ENCODE measurements at places on chromosomes 4 and X. TPM values are rescaled to one million over a fixed set of nuclear protein-coding genes. Genes with fewer than 3 reads are reported as not detected.

DNA sequence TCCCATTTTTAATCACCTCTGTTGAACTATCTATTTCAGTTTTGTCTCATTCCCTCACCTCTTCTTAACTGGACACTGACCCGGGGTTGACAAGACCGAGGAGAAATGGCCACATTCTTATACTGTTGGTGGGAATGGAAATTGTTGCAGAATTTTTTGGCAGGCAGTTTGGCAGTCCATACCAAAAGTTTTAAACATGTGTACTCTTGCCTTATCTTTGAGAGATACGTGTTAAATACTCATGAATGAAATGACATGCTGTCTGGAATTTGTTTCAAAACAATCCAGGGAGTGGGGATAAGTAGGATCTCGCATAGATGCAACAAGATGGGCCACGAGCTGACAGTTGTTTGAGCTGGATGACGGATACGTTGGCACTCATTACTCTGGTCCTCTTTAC is 12.1 kb downstream of the FGFBP1 start:
- no peak for DNase-seq

- peak; percentile 11 for DNase-seq
Observed at GRCh38 chr4:70619288-70619687, 9.3 kb upstream of the ENAM start.

SLC16A2 gene
- 0.78 TPM for total RNA-seq

NEIL3 gene
- 10.3 TPM for total RNA-seq

ITM2A gene
- total RNA-seq, result 106 TPM

DNA sequence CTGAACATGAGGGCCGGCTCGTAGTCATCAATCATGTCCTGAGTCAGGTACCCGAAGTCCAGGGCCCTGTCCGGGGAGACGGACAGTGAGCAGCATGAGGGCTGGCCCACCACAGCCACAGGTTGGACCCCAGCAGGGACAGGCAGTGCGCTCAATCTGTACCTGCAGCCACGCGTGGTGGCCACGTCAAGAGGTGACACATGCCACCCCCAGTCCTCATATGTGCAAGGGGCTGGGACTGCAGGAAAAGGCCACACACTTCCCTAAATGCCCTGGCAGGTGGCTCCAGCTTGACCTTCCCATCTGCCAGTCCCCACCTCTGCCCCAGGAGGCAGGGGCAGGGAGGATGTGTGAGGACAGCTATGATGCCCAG is 73.8 kb upstream of the MXD4 start:
- DNase-seq, result no peak

DNA sequence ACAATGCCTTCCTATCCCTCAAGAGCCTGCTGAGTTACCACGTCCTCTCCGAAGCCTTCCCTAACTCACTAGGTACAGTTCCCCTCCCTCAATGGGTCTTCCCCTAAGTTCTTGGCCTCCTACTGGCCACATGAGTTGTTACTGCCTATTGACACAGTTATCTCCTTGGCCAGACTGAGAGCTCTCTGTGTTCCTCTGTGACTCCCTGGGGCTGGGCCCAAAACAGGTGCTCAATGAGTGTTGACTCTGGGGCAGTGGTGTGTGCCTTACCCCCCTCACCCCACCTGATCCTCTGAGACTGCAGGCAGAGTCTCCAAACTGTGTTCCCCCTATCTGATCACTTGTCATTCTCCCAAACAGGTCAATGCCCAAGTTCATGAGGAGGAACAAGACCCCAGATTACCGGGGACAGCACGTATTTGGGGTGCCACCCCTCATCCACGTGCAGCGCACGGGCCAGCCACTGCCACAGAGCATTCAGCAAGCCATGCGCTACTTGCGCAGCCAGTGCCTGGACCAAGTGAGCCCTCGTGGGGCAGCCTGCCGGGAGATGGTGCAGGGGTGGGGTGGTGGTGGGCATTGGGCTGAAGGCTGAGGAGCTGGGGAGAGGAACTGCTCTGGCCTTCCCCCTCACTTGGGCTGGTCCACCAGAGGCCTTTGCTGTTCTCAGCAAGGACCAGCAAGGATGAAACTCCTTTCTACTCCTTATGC is 72.6 kb downstream of the STARD8 start:
- no peak for DNase-seq

GRCh38 chrX:56764975-56765791 is 36.1 kb downstream of the NBDY start:
- peak; percentile 65 for DNase-seq

- no peak for DNase-seq
Observed at GRCh38 chrX:96314985-96315384, 369.7 kb upstream of the DIAPH2 start.

DNA sequence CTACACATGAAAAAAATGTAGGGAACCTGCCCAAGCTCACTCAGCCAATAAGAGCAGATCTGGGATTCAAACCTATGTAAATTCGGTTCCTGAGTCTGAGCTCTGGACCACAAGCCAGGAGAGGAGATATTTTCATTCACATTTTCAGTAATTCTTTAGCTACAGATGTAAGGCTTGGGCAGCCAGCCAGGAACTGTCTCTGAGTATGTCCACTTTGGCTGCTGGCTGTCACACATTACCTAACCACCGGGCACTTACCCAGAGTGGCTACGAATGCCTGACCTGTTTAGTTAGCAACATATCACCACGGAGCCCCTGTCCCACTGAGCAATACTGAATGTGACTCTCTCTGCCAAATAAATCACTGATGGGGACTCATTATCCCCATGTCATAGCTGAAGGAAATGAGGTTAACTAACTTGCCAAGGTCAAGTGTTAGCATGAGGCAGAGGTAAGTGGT is 15.3 kb downstream of the USP46 start:
- DNase-seq, result no peak
